ENCODE measurements at places on chromosomes 2 and 18.

GRCh38 chr18:79283131-79283810 is 112.5 kb upstream of the NFATC1 start:
- DNase-seq, result no peak

- peak; percentile 28 for DNase-seq
Measured at GRCh38 chr2:41000906-41001305, 549.0 kb upstream of the SLC8A1 start.

- no peak for DNase-seq
Measured at GRCh38 chr2:191114403-191114886, 36.3 kb downstream of the STAT4 start.

- DNase-seq, result peak; percentile 10
Measured at GRCh38 chr2:135744760-135745314, 3.2 kb downstream of the UBXN4 start.

DNA sequence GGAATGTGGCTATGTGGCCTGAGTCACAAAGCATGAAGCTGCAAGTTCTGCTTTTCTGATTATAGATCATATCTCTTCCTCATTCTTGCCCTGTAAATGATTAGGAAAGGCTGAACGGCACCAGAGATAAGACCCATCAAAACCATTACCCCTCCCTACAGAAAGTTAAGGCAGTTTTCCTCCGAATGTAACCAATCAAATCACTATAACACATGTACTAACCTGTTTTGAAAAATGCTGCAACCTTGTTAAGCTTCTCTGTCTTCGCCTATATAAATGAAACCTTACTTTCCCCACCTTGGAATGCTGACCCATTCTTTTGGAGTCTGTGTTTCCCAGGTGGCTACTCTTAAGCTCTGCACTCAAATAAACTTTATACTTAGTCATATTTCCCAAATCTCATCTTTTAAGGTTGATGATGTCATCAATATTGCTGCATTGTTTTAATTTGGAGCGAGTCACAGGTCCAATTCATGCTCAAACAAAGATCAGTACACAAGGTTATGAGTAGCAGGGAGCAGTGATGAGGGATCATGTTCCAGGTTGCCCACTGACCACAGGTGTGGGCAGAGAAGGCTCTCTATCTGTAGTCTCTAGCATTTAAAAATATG is 662.3 kb downstream of the IRS1 start:
- no peak for DNase-seq

All from NCI-H1417 (cell line).